ENCODE measurements at places on chromosomes 12 and 14. TPM values are rescaled to one million over a fixed set of nuclear protein-coding genes. Genes with fewer than 3 reads are reported as not detected.

DNA sequence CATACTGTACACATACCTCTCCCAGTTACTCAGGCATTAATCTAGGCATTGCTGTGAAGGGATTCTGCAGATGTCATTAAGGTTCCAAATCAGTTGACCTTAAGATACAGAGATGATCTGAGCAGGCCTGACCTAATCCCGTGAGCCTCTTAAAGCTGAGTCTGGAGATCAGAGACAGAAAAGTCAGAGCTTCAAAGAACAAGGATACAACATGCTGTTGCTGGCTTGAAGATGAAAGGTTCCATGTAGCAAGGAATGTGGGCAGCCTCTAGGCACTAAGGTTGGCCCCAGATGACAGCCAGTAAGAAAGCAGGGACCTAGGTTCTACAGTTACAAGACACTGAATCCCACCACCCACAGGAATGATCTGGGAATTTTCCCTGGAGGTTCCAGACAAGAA is 81.1 kb downstream of the MAP1LC3B2 start:
- DNase-seq = no peak

DNA sequence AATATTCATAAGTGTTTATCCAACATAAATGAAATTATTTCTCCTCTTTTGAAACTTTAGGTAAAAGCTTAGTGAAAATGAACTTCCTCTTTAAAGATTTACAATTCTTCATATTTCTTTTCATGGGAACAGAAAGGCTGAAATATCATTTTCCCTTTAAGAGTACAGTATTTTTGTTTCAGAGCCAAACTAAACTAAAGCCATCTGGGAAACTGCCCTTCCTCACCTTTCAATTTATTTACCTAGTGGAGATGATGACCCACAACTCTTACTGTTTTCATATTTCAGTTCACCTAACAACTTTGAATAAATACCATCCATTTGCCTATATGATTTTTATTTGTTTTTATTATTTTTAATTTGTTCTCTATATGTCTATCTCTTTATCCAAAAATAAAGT is 105.4 kb downstream of the ALX1 start:
- no peak for DNase-seq

DNA sequence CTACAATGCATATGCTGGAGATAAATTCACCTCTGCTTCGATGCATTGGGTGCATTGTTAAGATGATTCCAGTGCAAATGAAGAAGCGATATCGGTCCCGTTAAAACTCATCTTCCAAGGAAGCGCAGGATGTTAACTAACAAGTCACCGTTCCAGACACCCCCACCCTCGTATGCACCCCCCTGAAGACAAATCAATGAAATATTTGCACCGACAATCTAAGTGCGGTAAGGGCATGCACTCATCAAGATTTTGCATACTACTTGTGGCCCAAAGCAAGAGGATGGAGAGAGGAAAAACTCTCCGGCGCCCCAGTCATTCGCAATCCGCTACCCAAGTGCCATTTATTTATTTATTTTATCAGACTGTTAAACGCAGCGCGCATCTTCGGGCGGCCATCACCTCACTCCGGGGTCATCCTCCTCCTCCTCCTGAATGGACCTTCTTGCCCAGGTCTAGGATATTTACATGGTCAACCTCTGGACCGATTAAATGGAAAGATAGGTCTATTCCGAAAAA is 1.2 kb downstream of the NOVA1 start:
- DNase-seq = no peak

GRCh38 chr12:111780615-111781014 is 13.9 kb downstream of the ALDH2 start:
- no peak for DNase-seq

- no peak for DNase-seq
Observed at GRCh38 chr12:59388694-59389093, 207.1 kb upstream of the SLC16A7 start.

AJUBA gene
- 105 TPM for total RNA-seq

DNA sequence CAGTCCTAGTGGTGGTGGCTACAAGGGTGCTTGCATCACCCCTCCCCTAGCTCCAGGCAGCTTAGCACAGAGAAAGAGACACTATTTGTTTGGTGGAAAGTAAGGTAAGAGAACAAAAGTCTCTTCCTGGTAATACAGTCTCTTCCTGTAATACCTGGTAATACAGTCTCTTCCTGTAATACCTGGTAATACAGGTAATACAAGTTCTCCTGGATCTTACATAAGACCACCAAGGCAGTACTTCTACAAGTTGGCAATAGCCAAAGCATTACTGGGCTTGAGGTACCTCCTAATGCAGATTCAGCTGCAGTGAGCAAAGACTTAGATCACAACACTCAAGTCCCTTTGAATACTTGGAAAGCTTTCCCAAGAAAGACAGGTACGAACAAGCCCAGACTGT is 77.0 kb downstream of the CATSPERB start:
- no peak for DNase-seq

SLC7A7 gene
- 3.5 TPM for total RNA-seq

- DNase-seq = no peak
Observed at GRCh38 chr12:67782573-67782972, 134.0 kb downstream of the DYRK2 start.

SPTB gene
- 0.36 TPM for total RNA-seq

- DNase-seq = no peak
Observed at GRCh38 chr12:104958805-104959334, 780 bp upstream of the SLC41A2 start.

KCNH3 gene
- 0.12 TPM for total RNA-seq

- no peak for DNase-seq
Observed at GRCh38 chr12:29895966-29896365, 112.2 kb upstream of the TMTC1 start.

SLC25A21 gene
- 1.5 TPM for total RNA-seq

- no peak for DNase-seq
Observed at GRCh38 chr12:50765095-50765911, 1.4 kb downstream of the ATF1 start.

GRCh38 chr14:102928412-102929240 is 6.2 kb downstream of the AMN start:
- no peak for DNase-seq

DNA sequence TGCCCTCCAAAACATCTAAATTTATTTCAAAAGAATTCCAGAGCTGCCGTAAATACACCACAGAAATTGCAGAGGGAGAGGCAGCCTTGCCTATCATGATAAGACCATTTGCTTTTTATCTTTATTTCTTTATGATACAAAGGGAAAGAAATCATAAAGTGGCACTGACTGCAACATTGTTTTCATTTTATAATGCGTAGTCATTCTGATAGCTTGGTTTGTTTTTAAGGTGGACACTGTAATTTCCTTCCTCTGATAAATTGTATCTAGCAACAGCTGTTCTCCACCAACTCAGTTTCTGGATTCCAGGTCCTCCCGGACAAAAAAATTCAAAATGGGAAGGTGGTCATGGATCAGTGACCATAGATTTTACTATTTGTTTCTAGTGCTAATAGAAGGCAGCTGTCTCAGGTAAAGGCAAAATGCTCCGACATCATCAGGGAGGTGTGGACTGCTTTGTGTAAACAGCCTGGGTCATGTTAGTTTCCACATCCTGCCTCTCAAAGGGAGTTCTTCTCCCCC is 623 bp upstream of the TSPAN8 start:
- DNase-seq = no peak

- no peak for DNase-seq
Observed at GRCh38 chr14:104549536-104550339, 29.8 kb upstream of the C14orf180 start.

TAS2R14 gene
- total RNA-seq = 0.06 TPM

GRCh38 chr12:26460361-26460760 is 265.0 kb downstream of the SSPN start:
- DNase-seq = no peak

- peak; percentile 88 for DNase-seq
Observed at GRCh38 chr12:31732926-31733548, 4.2 kb upstream of the AMN1 start.

PZP gene
- not detected for total RNA-seq

DNA sequence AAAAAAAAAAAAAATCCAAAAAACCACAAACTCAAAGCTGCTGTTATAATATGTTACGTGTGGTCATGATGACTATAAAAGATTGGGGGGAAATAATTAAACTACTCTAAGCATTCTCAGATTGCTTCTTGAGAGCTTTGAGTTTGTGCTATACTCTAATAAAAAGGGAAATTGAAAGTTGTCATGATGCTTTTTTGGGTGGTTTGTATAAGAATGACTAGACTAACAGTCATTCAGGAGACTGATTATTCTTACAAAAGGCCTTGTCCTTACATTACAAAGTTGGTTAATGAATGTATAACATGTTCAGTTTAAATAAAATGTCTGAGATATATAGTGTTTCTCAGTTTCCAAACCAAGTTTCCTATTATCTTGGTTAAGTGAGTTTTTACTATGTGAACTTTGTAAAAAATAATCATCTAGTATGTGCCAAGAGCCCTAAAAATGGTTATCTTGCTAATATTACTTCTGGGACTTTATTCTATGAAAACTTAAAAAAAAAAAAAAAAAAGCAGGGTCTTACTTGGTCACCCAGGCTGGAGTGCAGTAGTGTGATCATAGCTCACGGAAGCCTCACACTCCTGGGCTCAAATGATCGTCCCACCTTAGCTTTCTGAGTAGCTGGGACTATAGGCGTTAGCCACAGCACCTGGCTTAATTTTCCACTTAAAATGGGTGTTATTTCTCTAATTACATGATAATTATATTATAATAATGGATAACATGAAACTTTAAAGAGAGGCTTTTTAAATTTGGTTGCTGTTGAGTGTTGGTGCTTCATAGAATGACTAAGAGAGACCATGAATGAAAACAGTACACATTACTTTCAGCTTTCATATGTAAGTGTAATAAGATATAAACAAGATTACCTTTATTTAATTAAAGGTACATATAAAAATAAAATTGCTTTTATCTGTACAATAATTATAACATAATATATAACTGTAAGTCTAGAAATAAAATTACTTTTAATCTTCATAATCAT is 459.6 kb upstream of the RGS6 start:
- no peak for DNase-seq

DNA sequence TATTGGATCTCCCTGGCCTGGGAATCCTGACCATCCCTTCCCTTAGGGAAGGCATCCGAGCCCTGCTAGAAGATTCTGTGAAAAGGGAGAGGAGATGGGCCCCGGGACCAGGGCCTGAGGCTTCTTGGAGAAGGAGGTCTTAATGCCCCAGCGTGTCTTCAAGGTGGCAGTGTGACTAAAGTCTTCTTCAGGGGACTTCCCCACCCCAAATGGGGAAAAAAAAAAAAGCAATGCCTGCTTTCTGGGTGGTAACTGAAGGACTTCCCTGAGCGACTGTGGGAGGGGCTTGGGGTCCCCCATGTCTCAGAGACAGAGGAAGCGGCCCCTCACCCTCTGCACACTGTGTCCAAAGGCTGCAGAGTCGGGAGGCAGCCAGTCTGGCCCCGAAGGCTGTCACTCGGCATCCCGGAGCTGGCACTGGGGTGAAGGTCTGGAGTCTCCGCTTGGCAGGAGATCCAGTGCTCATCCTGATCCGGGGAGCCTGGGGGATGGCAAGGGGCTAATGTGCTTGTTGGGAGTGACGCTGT is 7.8 kb upstream of the PGF start:
- DNase-seq = no peak

GRCh38 chr14:103855734-103856095 is 8.3 kb upstream of the PPP1R13B start:
- no peak for DNase-seq

RIMBP2 gene
- 0.72 TPM for total RNA-seq

All from epithelial cell of proximal tubule (primary cell).